ENCODE measurements at places on chromosomes 12 and 14. TPM values are rescaled to one million over a fixed set of nuclear protein-coding genes. Genes with fewer than 3 reads are reported as not detected.

- no peak overlapping the region for H3K4me3 ChIP-seq
- H3K4me1 ChIP-seq: no peaks in the 10 kb centered on the region
- no peak for DNase-seq
- no peak overlapping the region for H3K27ac ChIP-seq
- H3K27me3 ChIP-seq: peaks cover 11% of the 10 kb centered on the region
Observed at GRCh38 chr12:5081016-5081415, 37.3 kb downstream of the KCNA5 start.

Gene SLC10A1
- not detected for total RNA-seq

Gene RD3L
- not detected for total RNA-seq

DNA sequence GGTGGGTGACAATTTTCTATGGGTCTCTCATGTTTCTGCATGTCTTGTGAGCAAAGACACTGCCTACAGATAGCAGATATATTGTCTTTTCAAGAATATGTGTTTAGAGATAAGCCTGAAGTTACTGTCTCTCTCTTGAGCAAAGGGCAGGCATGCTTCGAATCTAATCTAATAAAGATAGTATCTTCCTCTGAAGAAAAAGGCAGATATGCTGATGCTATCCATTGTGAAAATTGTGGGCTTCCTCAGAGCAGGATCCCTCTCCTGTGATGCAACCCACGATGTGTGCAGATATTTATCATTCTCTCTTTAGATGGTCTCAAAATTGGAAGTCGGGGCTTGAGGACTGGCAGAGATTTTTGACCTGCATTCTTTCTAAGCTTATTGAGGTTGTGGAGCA, 187.0 kb downstream of the DACT1 start:
- no peak overlapping the region for H3K27ac ChIP-seq
- H3K4me1 ChIP-seq: peaks cover 3% of the 10 kb centered on the region
- DNase-seq: no peak
- H3K4me3 ChIP-seq: no peak overlapping the region
- peaks cover 3% of the 10 kb centered on the region for H3K27me3 ChIP-seq

GRCh38 chr14:35286707-35287106, 5.5 kb upstream of the PSMA6 start:
- no peak overlapping the region for H3K4me3 ChIP-seq
- peaks cover 51% of the 10 kb centered on the region for H3K4me1 ChIP-seq
- DNase-seq: peak; percentile 12
- H3K27ac ChIP-seq: peak overlapping the region; percentile 85

Gene SIX1
- total RNA-seq: not detected

Gene ADAM21
- not detected for total RNA-seq

DNA sequence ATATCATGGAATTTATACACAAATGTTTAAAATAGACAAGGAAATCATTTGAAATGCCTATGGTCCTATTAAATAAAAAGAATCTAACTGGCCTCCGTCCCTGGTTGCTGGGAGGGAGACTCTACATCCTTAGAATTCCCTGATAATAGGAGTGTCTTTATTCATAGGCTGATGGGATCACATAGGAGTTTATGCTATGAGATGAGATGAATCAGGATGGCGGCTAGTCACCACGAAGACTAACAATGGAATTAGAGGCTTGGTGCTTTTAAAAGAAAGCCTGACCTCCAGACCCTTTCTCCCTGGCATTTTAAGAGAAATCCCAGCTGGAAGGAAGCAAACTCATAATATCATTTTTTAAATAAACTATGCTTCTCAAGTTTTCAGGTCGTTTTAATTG, 69.7 kb downstream of the SEC23A start:
- peaks cover 26% of the 10 kb centered on the region for H3K36me3 ChIP-seq
- no peaks in the 10 kb centered on the region for H3K27me3 ChIP-seq
- H3K4me1 ChIP-seq: peaks cover 8% of the 10 kb centered on the region
- no peak overlapping the region for H3K4me3 ChIP-seq

GRCh38 chr14:54226103-54226502, 170.7 kb upstream of the CDKN3 start:
- no peaks in the 10 kb centered on the region for H3K36me3 ChIP-seq
- H3K27ac ChIP-seq: no peak overlapping the region
- no peaks in the 10 kb centered on the region for H3K4me1 ChIP-seq
- peaks cover 29% of the 10 kb centered on the region for H3K27me3 ChIP-seq

- no peak overlapping the region for H3K27ac ChIP-seq
- peak; percentile 71 for DNase-seq
- no peaks in the 10 kb centered on the region for H3K36me3 ChIP-seq
- peaks cover 1% of the 10 kb centered on the region for H3K4me1 ChIP-seq
- H3K27me3 ChIP-seq: no peaks in the 10 kb centered on the region
Observed at GRCh38 chr14:76050797-76051392, 65.3 kb downstream of the IFT43 start.

DNA sequence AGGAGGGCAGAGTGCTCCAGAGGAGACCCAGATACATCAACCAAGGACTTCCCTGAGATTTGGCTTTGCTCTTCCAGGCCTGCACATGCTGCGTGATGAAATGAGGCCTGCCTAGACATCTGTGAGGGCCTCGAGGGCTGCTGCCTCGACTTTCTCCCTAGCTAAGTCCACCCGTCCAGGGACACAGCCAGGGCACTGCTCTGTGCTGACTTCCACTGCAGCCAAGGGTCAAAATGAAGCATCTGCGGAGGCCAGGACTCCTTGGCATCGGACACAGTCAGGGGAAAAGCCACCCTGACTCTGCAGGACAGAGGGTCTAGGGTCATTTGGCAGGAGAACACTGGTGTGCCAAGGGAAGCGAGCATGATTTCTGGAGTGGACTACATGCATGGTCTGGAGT, 10.7 kb downstream of the SLC25A47 start:
- H3K27me3 ChIP-seq: no peaks in the 10 kb centered on the region
- H3K27ac ChIP-seq: no peak overlapping the region
- no peak for DNase-seq
- H3K4me3 ChIP-seq: no peak overlapping the region
- peaks cover 26% of the 10 kb centered on the region for H3K36me3 ChIP-seq
- H3K4me1 ChIP-seq: no peaks in the 10 kb centered on the region

- H3K4me1 ChIP-seq: peaks cover 3% of the 10 kb centered on the region
- no peaks in the 10 kb centered on the region for H3K27me3 ChIP-seq
- no peak overlapping the region for H3K4me3 ChIP-seq
- no peaks in the 10 kb centered on the region for H3K36me3 ChIP-seq
Observed at GRCh38 chr14:102574281-102575159, 17.9 kb upstream of the RCOR1 start.

DNA sequence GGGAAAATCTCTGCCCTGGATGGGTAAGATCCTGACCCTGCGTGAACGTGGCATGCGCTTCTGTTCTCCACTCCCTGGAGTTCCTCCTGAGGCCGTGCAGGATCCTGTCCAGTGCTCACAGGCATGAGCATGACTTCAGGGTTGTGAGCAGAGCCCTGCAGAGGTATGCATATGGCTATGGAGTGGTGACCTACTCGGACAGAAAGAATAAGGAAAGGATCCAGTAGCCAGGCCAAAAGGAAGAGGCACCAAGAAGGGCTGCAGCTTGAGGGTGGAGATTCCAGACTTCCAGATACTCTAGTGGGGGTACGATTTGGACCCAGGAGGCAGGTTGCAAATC, 20.8 kb upstream of the CD27 start:
- H3K36me3 ChIP-seq: no peaks in the 10 kb centered on the region
- no peak overlapping the region for H3K27ac ChIP-seq
- peaks cover 48% of the 10 kb centered on the region for H3K4me1 ChIP-seq
- peaks cover 2% of the 10 kb centered on the region for H3K27me3 ChIP-seq
- DNase-seq: no peak
- no peak overlapping the region for H3K4me3 ChIP-seq

DNA sequence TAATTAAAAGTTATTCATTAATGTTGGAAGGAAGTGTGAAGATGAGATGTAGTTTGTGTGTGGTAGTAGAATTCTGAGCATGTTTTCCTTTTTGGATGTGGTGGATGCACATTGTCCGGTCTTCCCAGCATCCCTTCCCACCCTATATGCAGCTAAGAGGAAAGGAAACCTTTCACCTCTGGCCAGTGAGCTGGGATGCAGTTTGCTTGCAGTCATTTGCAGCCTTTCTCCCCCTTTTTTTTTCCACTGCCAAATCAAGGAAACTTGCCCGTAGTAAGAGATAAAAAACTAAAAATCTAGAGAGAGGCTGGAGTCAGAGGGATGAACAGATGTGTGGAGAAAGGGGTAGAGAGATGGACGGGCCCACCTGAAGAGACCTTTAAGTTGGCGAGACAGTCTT, 72.5 kb upstream of the SLC38A2 start:
- no peak for DNase-seq
- H3K4me3 ChIP-seq: no peak overlapping the region
- no peaks in the 10 kb centered on the region for H3K27me3 ChIP-seq
- peaks cover 8% of the 10 kb centered on the region for H3K36me3 ChIP-seq

GRCh38 chr12:6383572-6384498, at the start of gene LTBR:
Gene LTBR (plus strand): TSS chr12:6384162. CDS start chr12:6384359, 197 bp downstream.
- DNase-seq: no peak
- no peak within 1 kb of the TSS for H3K4me3 ChIP-seq
- H3K36me3 ChIP-seq: no peaks in the 10 kb centered on the region
- peaks cover 34% of the 10 kb centered on the region for H3K27me3 ChIP-seq

Gene KLRC2
- total RNA-seq: not detected

GRCh38 chr12:133180669-133181068, 626 bp upstream of the ZNF268 start:
- no peaks in the 10 kb centered on the region for H3K27me3 ChIP-seq
- peaks cover 53% of the 10 kb centered on the region for H3K36me3 ChIP-seq
- peaks cover 21% of the 10 kb centered on the region for H3K4me1 ChIP-seq
- DNase-seq: no peak

GRCh38 chr12:56040963-56041551, 661 bp upstream of the RPS26 start:
- no peak for DNase-seq
- peaks cover 52% of the 10 kb centered on the region for H3K4me1 ChIP-seq

Gene TRHDE
- total RNA-seq: not detected

- H3K4me3 ChIP-seq: no peak overlapping the region
- DNase-seq: no peak
Observed at GRCh38 chr12:31470459-31470858, 120.5 kb downstream of the DENND5B start.

GRCh38 chr12:110750784-110751461, 8.2 kb upstream of the PPP1CC start:
- no peak overlapping the region for H3K27ac ChIP-seq
- no peak for DNase-seq
- no peaks in the 10 kb centered on the region for H3K36me3 ChIP-seq
- no peaks in the 10 kb centered on the region for H3K4me1 ChIP-seq

Gene TSPAN8
- total RNA-seq: not detected

- peak; percentile 27 for DNase-seq
- no peaks in the 10 kb centered on the region for H3K36me3 ChIP-seq
- peak overlapping the region; percentile 70 for H3K27ac ChIP-seq
- peak overlapping the region; percentile 79 for H3K4me3 ChIP-seq
- peaks cover 33% of the 10 kb centered on the region for H3K27me3 ChIP-seq
- H3K4me1 ChIP-seq: peaks cover 37% of the 10 kb centered on the region
Observed at GRCh38 chr12:107318556-107318805, 225.1 kb upstream of the CRY1 start.

DNA sequence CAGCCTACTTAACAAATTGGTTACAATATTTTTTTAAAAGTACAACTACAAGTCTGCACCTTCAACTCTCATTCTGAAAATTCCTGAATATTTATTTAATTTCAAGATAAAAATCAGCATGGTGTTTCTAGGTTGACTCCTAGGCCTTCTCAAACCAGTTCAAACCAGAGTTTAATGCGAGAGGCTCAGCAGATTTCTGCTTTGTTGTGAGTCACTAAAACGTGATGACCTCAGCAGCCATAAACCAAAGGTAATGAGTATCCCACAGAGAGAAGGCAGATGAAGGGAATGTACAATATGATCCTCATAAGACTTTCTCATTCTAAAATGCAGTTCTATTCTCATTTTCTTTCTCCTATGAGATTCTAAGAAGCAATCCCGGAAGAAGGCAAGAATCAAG, 1.5 kb downstream of the PRDM4 start:
- H3K27me3 ChIP-seq: no peaks in the 10 kb centered on the region
- H3K4me1 ChIP-seq: peaks cover 33% of the 10 kb centered on the region
- peak overlapping the region; percentile 88 for H3K4me3 ChIP-seq
- peaks cover 22% of the 10 kb centered on the region for H3K36me3 ChIP-seq
- peak overlapping the region; percentile 93 for H3K27ac ChIP-seq

GRCh38 chr12:49549735-49550692, 11.2 kb downstream of the KCNH3 start:
- H3K4me3 ChIP-seq: no peak overlapping the region
- peaks cover 7% of the 10 kb centered on the region for H3K4me1 ChIP-seq
- no peak for DNase-seq
- H3K27ac ChIP-seq: no peak overlapping the region

DNA sequence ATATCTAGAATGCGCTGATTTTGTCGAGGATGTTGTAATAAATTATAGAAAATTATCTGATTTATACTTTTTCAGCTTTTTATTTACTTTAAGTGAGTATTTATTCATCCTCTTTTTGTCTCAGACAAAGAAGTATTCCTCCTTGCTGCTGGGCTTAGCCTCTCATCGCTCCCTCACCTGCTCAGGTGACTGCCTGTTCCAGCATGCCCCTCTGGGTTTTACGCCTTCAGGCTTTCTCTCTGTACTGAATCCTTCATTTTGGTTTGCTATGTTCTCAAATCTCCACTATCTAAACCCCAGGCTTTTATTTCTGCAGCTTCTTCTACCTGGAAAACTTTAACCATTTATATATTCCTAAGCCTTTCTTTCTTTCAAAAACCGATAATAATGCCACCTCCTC, 1650.9 kb upstream of the SEL1L start:
- no peaks in the 10 kb centered on the region for H3K36me3 ChIP-seq
- H3K27ac ChIP-seq: no peak overlapping the region

Gene KRT6C
- not detected for total RNA-seq

DNA sequence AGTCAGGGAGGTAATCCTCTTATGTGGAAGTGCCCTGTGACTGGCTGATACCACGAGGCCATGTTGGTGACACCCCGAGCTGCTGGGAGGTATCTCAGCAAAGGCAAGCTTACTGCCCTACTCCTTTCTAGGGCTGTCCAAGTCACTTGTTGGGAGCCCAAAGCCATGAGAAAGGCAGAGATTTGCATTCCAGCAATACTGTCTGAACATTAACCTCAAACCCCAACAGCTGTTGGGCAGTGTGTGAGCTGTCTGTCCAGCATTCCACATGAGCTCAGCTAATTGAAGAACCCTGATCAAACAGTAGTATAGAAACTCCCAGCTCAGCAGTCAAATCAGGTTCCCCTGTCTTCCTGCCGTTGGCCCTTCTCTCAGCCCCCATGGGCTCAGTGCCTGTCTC, 9.2 kb downstream of the ABHD4 start:
- H3K36me3 ChIP-seq: peaks cover 38% of the 10 kb centered on the region
- no peak overlapping the region for H3K4me3 ChIP-seq
- no peak for DNase-seq
- no peaks in the 10 kb centered on the region for H3K27me3 ChIP-seq
- no peaks in the 10 kb centered on the region for H3K4me1 ChIP-seq

GRCh38 chr14:23153851-23154796, 29.3 kb downstream of the SLC7A8 start:
- H3K4me1 ChIP-seq: peaks cover 23% of the 10 kb centered on the region
- no peak for DNase-seq
- no peaks in the 10 kb centered on the region for H3K36me3 ChIP-seq
- H3K27ac ChIP-seq: no peak overlapping the region
- peaks cover 17% of the 10 kb centered on the region for H3K27me3 ChIP-seq

GRCh38 chr12:68111995-68112394, 47.5 kb downstream of the IFNG start:
- H3K4me1 ChIP-seq: peaks cover 7% of the 10 kb centered on the region
- H3K27me3 ChIP-seq: no peaks in the 10 kb centered on the region
- no peak overlapping the region for H3K4me3 ChIP-seq
- peaks cover 2% of the 10 kb centered on the region for H3K36me3 ChIP-seq
- no peak overlapping the region for H3K27ac ChIP-seq

- H3K27me3 ChIP-seq: no peaks in the 10 kb centered on the region
- DNase-seq: peak; percentile 11
- no peaks in the 10 kb centered on the region for H3K36me3 ChIP-seq
- H3K4me1 ChIP-seq: peaks cover 3% of the 10 kb centered on the region
- H3K27ac ChIP-seq: no peak overlapping the region
- no peak overlapping the region for H3K4me3 ChIP-seq
Observed at GRCh38 chr12:76790564-76791552, 26.9 kb downstream of the ZDHHC17 start.
